ENCODE measurements at places on chromosomes 3 and 15.
A peak's percentile ranks its signal among the peaks of the same experiment; 100 is the strongest.

- DNase-seq: no peak
- peaks cover 28% of the 10 kb centered on the region for H3K4me1 ChIP-seq
- H3K27ac ChIP-seq: peak overlapping the region; percentile 71
- H3K4me3 ChIP-seq: peak overlapping the region; percentile 65
- H3K27me3 ChIP-seq: no peaks in the 10 kb centered on the region
- no peaks in the 10 kb centered on the region for H3K36me3 ChIP-seq
Measured at GRCh38 chr3:177538750-177539730, 341.8 kb upstream of the TBL1XR1 start.

DNA sequence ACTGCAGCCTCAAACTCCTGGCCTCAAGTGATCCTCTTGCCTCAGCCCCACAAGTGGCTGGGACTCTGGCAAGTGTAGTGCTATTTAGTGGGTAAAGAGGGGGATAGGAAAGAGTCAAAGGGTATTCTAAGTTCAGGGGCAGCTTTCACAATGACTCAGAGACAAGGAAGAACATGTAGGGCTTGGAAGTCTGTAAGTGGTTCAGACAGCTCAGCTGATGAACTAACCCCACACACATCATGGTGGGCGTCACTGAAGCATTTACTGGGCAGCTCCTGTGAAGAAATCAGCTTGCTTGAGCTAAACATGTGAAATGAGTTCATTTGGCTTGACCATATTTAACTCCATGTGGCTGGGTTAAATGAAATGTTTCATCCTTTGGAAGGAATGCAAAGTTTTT, 34.6 kb upstream of the THSD4 start:
- no peaks in the 10 kb centered on the region for H3K36me3 ChIP-seq
- peaks cover 24% of the 10 kb centered on the region for H3K27me3 ChIP-seq
- no peak overlapping the region for H3K27ac ChIP-seq
- H3K4me3 ChIP-seq: no peak overlapping the region
- no peak for DNase-seq
- H3K4me1 ChIP-seq: no peaks in the 10 kb centered on the region

GRCh38 chr3:89262309-89262929, 155.0 kb downstream of the EPHA3 start:
- H3K27ac ChIP-seq: no peak overlapping the region
- no peak for DNase-seq

GRCh38 chr3:135853981-135854380, 111.5 kb upstream of the PPP2R3A start:
- no peak for DNase-seq
- H3K4me3 ChIP-seq: no peak overlapping the region
- no peaks in the 10 kb centered on the region for H3K4me1 ChIP-seq
- H3K36me3 ChIP-seq: no peaks in the 10 kb centered on the region
- no peak overlapping the region for H3K27ac ChIP-seq

GRCh38 chr3:99388780-99389179, 249.6 kb upstream of the COL8A1 start:
- H3K36me3 ChIP-seq: no peaks in the 10 kb centered on the region
- H3K4me1 ChIP-seq: no peaks in the 10 kb centered on the region
- DNase-seq: no peak
- H3K27me3 ChIP-seq: no peaks in the 10 kb centered on the region
- H3K27ac ChIP-seq: no peak overlapping the region
- no peak overlapping the region for H3K4me3 ChIP-seq

GRCh38 chr3:13111873-13112520, 38.8 kb upstream of the IQSEC1 start:
- no peak overlapping the region for H3K27ac ChIP-seq
- no peaks in the 10 kb centered on the region for H3K36me3 ChIP-seq
- H3K4me1 ChIP-seq: peaks cover 18% of the 10 kb centered on the region
- no peak for DNase-seq
- no peaks in the 10 kb centered on the region for H3K27me3 ChIP-seq
- no peak overlapping the region for H3K4me3 ChIP-seq

- H3K4me3 ChIP-seq: no peak overlapping the region
- H3K36me3 ChIP-seq: no peaks in the 10 kb centered on the region
- peaks cover 23% of the 10 kb centered on the region for H3K4me1 ChIP-seq
- no peak overlapping the region for H3K27ac ChIP-seq
Measured at GRCh38 chr3:72950372-72950771, 46.2 kb upstream of the PPP4R2 start.

- H3K4me3 ChIP-seq: no peak overlapping the region
- H3K4me1 ChIP-seq: peaks cover 21% of the 10 kb centered on the region
- no peaks in the 10 kb centered on the region for H3K36me3 ChIP-seq
- DNase-seq: no peak
Measured at GRCh38 chr3:46183330-46183729, 24.8 kb downstream of the CCR1 start.

DNA sequence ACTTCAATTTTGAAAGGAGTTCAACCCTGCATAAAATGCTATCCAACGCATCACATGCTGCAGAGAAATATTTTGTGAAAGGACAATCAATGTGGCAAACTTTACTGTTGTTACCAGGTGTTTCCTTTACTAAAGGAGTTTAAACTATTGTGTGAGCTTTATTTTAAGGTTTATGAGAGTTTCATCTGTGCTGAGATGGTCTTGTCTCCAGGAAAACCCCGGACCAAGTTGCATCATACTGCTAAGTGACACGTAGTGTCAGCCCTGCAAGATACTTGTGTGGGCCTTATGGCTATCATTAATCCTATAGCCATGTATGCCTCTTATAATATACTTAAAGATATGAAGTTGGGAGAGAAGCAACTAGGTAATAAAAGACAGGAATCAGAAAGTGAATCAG, 94.5 kb upstream of the EPHA6 start:
- no peaks in the 10 kb centered on the region for H3K4me1 ChIP-seq
- H3K36me3 ChIP-seq: no peaks in the 10 kb centered on the region
- H3K27me3 ChIP-seq: no peaks in the 10 kb centered on the region
- no peak overlapping the region for H3K4me3 ChIP-seq
- DNase-seq: no peak
- no peak overlapping the region for H3K27ac ChIP-seq

DNA sequence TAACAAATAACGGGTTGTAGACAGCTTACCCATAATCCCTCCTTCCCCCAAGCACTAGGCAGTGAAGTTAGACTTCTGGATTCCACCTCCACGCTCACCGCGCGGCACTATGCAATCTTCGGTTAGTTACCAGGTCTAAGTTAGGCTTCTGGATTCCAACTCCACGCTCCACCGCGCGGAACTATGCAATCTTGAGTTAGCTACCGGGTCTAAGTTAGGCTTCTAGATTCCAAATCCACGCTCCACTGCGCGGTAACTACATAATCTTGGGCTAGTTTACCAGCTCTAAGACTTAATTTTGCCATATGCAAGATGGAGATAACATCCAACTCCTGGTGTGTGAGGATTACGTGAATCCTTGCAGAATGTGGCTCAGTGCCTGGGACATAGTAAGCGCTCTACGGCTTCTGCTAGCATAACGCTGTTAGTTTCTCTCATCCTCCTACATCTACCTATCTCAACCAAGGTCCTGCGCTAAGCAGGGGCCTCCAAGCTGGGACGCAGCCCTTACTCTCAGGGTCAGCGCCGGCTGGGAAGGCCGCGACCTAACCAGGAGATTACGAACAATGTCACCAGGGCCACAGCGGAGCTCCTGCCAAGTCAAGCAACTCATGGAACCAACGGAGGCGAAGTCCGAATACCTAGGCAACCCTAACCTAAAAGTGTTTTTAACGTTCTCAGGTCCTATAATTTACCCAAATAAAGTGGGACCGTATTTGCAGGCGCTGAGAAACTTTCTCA, 497 bp upstream of the RPLP1 start:
- no peak for DNase-seq
- H3K27me3 ChIP-seq: no peaks in the 10 kb centered on the region

DNA sequence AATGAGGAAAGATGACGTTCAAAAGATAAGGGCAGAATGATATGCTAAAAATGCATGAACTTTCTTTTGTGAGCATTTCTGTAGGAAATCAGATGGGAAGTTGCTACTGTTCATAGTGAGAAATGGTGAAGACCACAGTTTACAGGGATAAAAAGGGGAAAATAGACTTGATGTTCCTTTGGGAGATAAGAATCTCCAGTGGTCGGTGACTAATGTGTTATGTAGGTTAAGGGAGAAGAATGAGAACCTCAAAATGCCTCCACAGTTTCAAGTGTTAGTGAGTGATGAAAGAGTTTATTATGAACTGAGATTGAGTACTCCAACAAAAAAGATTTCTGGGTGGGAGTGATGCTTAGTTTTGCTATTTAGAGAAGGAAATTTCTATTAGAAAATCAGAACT, 247.2 kb downstream of the LSAMP start:
- DNase-seq: no peak
- no peaks in the 10 kb centered on the region for H3K36me3 ChIP-seq
- no peak overlapping the region for H3K27ac ChIP-seq
- no peaks in the 10 kb centered on the region for H3K4me1 ChIP-seq
- H3K4me3 ChIP-seq: no peak overlapping the region

GRCh38 chr3:128343287-128344051, 123.2 kb downstream of the DNAJB8 start:
- H3K27me3 ChIP-seq: no peaks in the 10 kb centered on the region
- no peaks in the 10 kb centered on the region for H3K4me1 ChIP-seq
- H3K36me3 ChIP-seq: peaks cover 2% of the 10 kb centered on the region
- DNase-seq: no peak
- H3K4me3 ChIP-seq: no peak overlapping the region
- no peak overlapping the region for H3K27ac ChIP-seq
